ENCODE measurements at places on chromosomes 5 and 9.

- no peak for DNase-seq
These were observed 255.7 kb upstream of the PPP1R2B start for GRCh38 chr5:156594406-156594805.

GRCh38 chr5:72596956-72597355 lies 89.7 kb upstream of the ZNF366 start:
- no peak for DNase-seq

DNA sequence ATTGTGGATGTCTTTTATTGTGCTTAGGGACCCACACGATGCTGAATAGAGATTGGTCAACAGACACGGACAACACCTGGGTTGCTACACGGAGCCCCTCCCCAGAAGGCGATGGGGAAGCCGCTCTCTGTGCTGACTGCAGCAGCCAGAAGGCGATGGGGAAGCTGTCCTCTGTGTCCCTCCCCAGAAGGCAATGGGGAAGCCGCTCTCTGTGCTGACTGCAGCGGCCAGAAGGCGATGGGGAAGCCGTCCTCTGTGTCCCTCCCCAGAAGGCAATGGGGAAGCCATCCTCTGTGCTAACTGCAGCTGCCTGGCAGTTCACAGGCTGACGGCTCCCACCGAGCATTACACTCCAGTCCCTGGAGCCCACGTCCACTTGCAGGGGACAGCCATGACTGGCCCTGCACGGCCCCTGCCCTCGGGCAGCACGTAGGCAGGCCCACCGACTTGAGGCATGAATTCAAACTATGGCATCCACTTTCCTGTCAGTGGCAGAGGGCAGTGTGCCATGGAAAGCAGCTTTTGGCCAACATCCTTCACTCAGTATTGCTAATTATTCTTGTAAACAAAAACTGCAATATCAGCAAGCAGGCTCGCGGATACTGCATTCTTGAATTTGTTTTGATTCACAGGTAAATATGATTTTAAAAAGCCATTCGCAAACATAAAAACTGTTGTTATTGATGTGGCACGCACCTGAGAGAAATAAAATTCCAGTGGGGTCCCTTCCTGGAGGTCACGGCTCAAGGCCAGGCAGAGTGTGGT lies 48.1 kb upstream of the CLPTM1L start:
- no peak for DNase-seq

GRCh38 chr9:32989660-32990059 lies 11.8 kb downstream of the APTX start:
- DNase-seq, result no peak

DNA sequence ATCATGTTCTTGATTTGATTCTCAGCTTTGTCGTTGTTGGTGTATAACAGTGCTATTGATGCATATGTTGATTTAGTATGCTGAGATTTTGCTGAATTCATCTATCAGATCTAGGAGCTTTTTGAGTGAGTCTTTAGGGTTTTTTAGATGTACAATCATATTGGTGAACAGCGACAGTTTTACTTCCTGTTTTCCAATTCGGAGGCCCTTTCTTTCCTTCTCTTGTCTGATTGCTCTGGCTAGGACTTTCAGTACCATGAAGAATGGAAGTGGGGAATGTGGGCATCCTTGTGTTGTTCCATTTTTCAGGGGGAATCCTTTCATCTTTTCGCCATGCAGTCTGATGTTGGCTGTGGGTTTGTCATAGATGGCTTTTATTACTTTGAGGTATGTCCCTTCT lies 100.4 kb downstream of the SGCD start:
- DNase-seq, result no peak

DNA sequence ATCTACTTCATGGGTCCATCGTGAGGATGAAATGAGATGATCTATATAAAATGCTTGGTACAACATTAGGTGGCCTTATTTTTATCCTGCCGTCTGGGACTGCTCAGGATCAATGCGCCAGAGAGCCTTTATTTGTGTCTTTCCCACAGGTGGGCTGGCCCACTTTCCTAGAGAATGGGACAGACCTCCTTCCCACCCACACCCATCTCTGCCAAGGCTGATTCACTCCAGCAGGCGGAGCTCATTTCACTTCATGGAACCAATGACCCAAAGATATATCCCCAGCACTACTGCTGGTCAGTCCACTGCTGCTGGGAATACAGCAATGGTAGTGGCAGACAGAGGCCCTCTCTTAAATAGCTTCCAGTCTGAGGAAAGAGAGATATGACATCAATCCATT lies 35.7 kb downstream of the TGFBI start:
- DNase-seq, result no peak

DNA sequence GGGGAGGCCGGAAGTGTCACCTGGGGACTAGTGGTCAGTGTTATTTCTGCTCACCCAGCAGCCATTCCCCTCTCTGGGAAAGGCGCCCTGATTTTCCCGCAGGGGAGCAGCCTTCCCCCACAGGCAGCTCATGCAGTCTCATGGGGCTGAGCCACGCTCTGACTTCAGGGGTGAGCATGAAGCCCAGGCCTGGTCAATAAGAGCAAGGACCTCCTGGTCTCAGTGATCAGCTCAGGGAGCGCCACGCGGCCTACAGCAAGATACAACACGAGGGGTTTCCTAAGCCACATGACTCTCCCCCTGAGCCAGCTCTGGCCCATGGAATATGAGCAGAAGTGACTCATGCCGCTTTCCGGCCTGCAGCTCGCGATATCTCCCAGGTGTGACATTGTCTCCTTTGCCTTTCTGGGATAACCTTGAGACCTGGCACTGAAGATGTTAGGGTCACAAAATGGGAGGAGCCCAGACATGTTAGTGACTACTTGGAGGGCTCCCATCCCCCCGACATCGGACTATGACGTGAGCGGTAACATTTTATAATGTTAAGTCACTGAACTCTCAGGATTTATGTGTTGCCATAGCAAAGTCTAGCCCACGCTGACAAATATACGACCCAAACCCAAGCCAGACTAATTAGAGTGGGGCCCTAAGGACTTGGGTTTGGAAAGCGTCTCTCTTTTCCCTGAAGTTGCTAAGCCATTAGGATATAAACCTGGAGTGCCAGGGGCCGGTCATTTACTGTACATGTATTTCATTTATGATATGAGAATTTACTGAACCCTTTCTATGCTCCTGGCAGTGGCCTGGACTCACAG lies 46.5 kb upstream of the GFPT2 start:
- DNase-seq, result no peak

GRCh38 chr9:2745560-2746380 lies 28.5 kb downstream of the KCNV2 start:
- no peak for DNase-seq

DNA sequence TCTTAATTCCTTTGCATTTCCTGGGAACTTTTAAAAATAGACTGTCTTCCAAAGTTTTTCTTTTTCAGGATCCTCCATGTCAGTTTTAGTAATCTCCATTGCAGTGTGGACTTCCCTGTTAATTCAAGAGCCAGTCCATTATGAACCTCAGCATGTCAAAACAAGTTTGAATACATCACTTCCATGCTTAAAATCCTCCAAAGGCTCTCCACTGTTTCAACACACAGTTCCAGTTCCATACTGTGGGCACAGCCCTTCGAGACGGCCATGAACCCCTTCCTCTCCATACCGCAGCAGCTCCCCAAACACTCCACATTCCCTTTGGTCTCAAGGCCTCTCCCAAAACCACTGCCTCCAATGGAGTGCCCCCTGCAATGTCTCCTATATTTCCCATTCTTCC lies 19.5 kb downstream of the LIFR start:
- no peak for DNase-seq

DNA sequence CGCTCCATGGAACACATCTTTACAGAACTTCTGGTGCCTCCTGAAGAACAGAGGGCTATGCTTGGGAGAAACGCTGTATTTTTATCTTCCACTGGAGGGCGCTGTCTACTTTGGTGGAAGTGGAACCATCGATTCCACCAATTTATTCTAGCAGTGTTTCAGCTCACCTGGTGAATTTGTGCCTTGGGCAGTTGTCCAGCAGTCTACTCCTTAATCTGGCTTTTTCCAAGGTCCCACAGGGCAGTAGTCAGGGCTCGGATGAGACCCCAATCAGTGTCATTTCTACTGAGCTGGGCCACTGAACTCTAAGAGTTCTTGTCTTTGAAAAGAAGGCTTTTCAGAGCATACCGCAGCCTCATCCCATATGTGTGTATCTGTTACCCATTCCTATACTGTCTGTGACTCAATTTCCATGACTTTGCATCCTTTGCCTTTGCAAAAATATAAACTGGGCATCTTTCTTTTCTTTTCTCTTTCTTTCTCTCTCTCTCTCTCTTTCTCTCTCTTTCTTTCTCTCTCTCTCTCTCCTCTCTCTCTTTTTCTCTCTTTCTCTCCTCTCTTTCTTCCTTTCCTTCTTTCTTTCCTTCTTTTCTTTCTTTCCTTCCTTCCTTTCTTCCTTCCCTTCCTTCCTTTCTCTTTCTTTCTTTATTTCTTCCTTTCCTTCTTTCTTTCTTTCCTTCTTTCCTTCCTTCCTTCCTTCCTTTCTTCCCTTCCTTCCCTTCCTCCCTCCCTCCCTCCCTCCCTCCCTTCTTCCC lies 138.4 kb upstream of the ZNF618 start:
- DNase-seq, result no peak

- no peak for DNase-seq
These were observed 24.0 kb upstream of the KLF9 start for GRCh38 chr9:70438341-70438928.

DNA sequence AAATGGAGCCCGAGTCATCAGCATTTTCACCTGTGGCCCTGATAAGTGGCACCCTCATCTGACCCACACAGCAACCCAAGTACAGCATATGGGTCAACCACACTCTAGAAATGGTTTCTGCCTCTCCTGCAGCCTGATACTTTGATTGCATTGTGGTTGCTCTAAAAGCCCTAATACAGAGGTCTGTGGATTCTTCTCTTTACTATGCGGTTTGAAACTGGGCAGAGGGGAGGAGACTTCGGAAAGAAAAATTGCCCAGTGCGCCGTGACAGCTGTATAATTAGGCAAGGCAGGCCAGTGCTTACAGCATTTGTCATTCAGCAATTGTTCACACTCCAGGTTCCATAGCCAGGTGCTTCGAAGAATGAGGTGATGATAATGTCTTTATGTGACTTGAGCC lies 361.0 kb downstream of the NFIB start:
- no peak for DNase-seq

DNA sequence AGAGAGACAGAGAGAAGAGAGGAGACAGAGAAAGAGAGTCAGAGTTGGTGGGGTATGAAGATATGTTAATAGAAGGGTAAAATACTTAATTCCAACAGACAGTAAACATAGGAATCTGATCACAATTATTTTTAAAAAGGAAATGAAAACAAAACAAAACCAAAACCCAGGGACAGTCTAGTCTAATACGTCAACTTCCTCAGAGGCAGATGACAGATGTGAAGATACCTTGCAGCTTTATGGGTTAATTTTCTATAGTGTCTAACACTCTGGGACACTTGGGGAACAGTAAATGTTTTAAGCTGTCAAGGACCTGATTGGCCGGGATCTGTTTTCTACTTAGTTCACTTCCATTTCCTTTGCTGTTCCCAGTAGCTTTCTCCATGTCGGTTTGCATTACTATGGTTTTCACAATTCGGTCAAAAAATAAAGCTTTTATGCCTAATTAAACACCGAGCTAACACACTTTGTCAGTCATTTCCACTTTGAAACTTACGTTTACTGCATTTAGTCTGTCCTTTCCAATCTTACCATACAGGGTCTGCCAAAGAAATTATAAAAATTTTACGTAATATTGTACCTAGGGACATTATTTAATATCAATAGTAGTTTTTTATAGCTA lies 216.5 kb downstream of the MCTP1 start:
- DNase-seq, result no peak

GRCh38 chr5:103849934-103850333 lies 287.3 kb upstream of the NUDT12 start:
- DNase-seq, result no peak

- DNase-seq, result no peak
These were observed 29.4 kb upstream of the HSD17B3 start for GRCh38 chr9:96331236-96331947.

DNA sequence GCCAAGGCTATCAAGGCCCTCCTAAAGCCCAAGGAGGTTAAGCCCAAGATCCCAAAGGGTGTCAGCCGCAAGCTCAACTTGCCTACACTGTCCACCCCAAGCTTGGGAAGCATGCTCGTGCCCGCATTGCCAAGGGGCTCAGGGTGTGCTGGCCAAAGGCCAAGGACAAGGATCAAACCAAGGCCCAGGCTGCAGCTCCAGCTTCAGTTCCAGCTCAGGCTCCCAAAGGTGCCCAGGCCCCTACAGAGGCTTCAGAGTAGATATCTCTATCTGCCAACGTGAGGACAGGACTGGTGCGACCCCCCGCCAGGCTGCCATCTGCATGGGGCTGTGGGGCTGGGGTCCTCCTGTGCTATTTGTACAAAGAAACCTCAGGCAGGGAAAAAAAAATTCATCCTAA lies 3.3 kb downstream of the HOMER1 start:
- no peak for DNase-seq

All from esophagus squamous epithelium (tissue), 5 donors.